Fibroblast of skin of left quadriceps (primary cell): ENCODE measurements at places on chromosomes 16 and 17.

GRCh38 chr16:12655537-12655936 is 148.2 kb downstream of the CPPED1 start:
- DNase-seq = no peak

DNA sequence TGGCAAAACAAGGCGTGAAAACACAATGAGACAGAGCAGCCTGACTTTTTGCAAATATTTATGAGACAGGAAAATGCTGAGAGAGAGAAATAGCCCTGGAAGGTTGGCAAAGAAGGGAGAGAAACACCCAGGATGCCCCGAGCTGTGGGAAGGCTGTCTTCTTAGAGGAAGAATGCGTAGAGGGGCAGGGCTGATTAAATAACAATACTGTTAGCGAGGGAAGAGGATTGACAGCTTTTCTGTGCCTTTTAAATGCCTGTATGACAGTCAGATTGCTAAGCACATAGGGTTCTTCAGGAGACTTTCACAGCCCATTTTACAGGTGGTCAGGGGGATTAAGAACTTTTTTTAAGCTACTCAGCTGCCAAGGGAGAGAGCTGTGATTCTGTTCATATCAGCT is 219.2 kb downstream of the SHISA9 start:
- DNase-seq = no peak

DNA sequence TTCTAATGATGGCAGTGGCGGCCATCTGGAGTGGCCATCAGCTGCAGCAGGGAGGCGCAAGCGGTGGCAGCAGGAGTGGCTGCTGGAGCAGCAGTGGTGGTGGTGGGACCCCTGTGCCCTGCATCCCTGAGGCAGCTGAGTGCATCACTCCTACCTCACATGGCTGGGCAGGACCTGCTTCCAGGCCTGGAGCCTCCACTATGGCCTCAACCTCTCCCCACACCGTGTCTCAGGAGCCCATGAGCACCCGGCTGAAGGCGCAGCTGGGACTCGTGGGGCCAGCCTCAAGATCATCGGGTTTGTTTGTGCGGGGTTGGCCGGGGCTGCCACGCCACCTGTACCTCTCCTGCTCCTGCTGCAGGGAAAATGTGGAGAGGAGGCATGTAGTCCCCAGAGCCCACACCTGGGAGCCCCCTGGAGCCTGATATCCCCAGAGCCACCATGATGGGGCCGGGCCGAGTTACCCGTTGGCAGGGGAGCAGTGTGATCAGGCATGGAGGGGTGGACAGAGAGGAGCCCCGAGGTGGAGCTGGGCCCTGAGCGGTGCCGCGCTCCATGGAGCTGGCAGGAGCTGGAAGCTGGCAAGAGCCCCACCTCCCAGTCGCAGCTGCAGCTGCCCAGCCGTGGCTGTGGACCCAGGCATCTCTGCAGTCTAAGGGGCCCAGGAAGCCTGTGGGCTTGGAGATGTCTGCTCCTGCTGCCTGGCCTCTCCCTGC is 16.7 kb downstream of the RHOT1 start:
- DNase-seq = no peak

GRCh38 chr17:67074781-67075180 is 30.4 kb downstream of the CACNG1 start:
- DNase-seq = no peak

GRCh38 chr16:56856876-56857447 is 8.0 kb upstream of the SLC12A3 start:
- no peak for DNase-seq

GRCh38 chr17:44848257-44848795 is 643 bp downstream of the HIGD1B start:
- DNase-seq = no peak

DNA sequence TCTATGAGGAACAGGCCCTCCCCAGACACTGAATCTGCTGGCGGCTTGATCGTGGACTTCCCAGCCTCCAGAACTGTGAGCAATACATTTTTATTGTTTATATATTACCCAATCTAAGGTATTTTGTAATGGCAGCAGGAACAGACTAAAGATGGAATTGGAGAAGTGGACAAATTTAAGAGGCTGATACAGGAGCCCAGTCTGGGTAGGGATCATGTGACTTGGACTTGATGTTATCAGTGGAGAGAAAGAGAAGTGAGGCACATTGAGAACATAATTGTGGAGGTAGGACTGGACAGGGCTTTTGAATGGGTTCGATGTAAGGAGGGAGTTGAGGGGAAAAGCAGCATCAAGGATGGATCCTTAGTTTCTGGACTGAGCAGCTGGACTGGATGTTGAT is 93.8 kb downstream of the USP31 start:
- no peak for DNase-seq

DNA sequence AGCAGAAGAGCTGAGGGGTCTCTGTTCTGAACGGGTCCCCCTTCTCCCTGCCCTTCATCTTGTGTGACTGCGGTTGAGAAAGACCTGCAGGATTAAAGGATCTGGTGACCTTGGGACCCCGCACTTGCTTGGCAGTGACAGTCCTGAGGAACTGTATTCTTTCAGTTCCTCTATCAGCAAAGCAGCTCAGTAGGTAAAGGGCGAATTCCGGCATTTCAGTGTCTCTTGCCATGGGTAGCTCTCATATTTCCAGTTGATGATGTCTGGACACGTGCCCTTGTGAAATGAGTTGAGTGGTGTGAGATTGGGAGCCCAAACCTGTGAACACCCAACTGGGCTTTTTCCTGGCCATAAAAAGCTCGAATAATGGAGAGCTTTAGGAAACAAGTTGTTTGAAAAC is 135.7 kb downstream of the PRKCA start:
- DNase-seq = no peak

DNA sequence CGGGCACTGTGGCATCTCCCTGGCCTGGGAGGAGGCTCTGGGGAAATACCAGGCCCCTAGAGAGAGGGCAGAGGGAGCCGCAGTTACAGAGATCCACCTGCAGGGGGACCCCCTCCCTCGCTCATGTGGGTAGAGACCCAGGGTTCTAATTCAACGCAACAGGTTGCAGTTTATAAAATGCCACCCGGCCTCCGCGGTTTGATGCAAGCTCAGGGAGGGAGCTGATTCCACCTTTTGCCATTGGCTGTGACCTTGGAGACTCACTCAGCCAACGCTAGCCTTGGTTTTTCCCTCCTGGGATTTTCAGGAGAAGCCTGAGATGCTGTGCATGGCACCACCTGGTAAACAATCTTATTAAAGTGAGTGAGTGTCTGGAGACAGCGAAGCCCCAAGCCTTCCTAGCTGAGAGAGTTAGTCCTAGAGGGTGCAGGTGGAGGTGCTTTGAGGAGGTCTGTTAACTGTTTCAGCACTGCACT is 12.1 kb downstream of the TTLL6 start:
- peak; percentile 9 for DNase-seq

GRCh38 chr16:59045501-59045900 is 311.4 kb upstream of the GOT2 start:
- no peak for DNase-seq

GRCh38 chr17:71983828-71984227 is 137.0 kb upstream of the SOX9 start:
- DNase-seq = no peak

- DNase-seq = no peak
Observed at GRCh38 chr16:49824593-49824992, 31.3 kb downstream of the ZNF423 start.

- no peak for DNase-seq
Observed at GRCh38 chr17:63631626-63632025, 9.4 kb downstream of the MAP3K3 start.

DNA sequence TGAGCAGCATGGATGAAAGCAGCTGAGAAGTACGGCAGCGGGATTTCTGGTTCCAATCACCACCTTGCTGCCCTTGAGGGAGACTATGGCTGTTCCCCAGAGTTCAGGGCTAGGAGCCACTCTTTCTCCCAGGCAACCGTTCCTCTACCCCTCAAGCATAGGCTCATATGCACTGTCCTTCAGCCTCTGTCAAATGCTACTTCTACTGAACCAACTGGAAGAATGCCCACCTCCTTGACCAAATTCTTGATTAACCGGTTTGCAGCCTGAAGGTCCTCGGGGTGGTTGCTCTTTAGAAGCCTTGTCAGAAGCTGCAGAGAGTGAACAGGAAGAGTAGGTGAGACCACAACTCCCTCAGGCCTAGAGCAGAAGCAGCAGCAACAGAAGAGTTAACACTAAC is 23.8 kb downstream of the GGA2 start:
- no peak for DNase-seq

GRCh38 chr16:74257061-74257460 is 39.6 kb upstream of the PSMD7 start:
- DNase-seq = no peak

DNA sequence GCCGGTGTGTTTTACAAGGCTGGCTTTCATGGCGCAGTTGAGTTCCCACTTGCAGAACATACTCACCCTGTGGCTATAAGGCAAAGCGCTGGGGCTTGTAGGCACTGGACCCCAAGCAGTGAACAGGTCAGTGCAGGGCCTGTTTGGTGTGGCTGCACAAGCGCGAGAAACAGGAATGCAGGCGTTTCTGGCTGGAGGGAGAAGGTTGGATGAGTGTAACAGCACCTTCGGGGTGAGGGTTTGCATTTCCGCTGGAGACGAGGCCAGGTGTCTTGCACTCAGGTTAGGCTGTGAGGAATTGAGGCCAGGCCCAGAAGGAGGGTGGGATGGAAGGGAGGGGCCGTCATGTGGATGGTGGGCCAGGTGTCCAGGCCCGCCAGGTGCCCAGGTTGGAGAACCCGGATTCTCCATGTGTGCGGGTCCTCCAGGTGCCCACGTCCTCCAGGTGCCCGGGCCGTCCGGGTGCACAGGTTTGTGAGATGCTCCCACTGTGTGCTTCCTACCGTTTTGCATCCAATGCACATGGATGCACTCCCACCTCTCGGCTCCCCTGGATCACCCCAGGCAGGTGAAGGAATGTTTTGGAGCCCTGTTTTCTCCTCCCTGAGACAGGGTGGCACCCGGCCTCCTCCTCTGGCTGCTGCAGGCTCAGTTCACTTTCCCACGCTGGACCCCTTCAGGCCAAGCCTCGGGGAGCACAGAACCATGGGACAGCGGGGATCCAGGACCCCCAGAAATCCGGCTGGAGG is 46.0 kb downstream of the SLC7A5 start:
- no peak for DNase-seq

DNA sequence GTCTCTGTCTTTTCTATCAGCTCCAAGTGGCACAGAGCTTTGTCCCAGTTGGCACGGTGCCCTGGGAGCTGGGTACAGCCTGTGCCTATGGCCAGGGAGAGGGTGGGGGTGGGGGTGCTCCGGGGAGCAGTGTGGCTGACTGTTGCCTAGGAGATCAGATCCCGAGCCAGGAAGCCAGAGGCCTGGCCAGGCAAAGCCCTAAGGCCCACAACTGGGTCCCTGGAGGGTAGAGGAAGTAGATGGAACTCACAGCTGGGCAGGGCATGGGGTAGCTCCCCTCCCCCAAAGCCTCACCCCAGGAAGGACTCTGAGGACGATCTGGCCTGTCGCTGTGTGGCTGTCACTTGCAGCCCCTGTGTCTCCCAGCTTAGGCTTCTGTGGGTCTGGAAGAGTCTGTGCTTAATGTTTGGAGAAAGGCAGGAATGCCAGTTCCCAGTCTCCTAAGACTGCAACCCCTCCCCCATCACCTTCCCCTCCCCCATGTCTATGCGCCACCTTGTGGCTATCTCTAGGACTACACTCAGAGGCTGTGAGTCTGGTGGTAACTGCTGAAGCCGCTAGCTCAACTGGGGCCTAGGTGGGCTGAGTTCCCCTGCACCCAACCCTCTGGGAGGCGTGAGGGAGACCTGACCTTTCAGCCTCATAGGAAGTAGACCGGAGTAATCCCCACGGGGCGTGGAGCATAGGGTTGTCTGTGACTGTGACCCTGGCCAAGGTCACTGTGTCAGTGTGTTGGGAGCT is 12.6 kb downstream of the THRA start:
- DNase-seq = no peak

- peak; percentile 36 for DNase-seq
Observed at GRCh38 chr17:30093463-30094147, 23.0 kb upstream of the NSRP1 start.

GRCh38 chr16:66298571-66299120 is 67.8 kb upstream of the CDH5 start:
- no peak for DNase-seq

GRCh38 chr17:17001874-17002520 is 30.1 kb upstream of the TNFRSF13B start:
- DNase-seq = no peak

- no peak for DNase-seq
Observed at GRCh38 chr16:50600582-50601283, 52.5 kb downstream of the NKD1 start.

DNA sequence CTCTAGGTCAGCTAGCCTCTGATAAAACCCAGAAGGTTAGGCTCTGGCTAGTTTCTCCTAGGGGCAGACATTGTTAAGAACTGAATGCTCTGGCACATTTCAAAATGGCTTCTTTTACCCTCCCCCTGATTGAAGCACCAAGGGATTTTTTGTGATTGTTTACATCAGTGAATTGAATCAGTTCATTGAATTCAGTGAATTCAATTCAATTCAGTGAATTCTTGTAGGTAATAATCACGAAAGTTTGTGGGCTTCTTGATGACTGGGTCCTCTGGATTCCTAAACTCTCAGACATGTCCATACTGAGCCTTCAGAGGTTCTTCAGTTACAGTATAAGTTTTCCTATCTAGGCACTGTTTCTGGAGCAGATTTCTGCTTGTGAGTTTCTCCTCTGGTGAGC is 135.2 kb upstream of the ELAC2 start:
- peak; percentile 35 for DNase-seq

GRCh38 chr16:68640972-68641371 is 4.1 kb upstream of the CDH3 start:
- no peak for DNase-seq
